Tongue (tissue), 3 donors: ENCODE measurements at places on chromosomes 7 and 10.

- DNase-seq: no peak
Measured at GRCh38 chr10:27393961-27394360, 110.1 kb upstream of the RAB18 start.

DNA sequence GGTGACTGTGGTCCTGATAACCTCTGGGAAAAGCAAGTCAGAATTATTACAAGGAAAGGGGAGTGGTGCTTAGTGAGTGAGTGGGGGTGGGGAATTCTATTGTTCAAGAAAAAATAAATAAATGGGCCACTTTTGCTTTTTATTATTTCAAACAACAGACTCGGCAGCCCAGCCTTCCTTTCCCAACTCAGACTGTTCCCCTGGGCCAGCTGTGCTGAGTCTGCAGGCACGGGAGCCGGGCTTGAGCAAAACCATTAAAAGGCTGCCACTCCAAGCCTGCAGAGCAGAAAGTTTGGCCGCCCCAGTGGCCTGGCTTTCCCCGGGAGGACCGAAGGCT is 90.0 kb downstream of the PLXNA4 start:
- DNase-seq: no peak

DNA sequence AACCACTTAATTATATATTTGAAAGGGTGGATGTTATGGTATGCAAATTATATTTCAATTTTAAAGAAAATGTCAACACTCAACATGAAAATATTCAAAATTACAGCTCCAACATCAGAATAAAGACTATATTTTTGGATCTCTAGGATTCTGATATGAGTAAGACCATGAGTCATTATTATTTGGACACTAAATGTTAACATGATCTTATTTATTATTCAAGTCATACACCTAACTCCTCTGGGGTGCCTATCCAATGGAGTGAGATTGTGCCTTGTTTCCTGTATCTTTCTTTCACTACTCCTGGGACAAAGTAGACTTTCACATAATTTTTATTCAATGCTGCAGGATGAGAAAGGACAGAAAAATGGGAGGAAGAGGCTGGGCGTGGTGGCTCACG is 135.2 kb upstream of the PRSS1 start:
- no peak for DNase-seq

DNA sequence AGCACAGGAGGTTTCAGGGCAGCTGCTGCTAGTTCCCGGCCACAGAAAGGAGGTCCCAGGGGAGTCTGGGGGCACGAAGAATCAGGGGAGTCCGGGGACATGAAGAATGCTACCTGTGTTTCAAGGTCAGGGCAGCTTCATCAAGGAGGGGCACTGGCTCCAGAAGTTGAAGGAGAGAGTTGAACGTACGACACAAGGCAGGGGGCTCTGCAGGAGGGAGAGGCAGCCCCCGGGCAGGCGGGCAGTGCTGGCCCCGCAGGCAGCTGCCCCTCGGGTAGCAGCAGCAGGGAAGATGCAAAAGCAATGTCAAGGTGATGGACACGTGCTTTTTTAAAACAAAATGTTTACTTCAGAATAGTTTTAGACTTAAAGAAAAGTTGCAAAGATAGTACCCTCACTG is 134.7 kb upstream of the RNF32 start:
- no peak for DNase-seq

GRCh38 chr10:87092861-87093631 is 1.6 kb downstream of the GLUD1 start:
- peak; percentile 33 for DNase-seq
